Stimulated activated CD4-positive, alpha-beta T cell treated with anti-CD3 and anti-CD28 coated beads, Interleukin-1b, Interleukin-23, amount 100 ng/mL, for 1 hour (primary cell): ENCODE measurements at places on chromosomes 12 and 14.

- DNase-seq, result no peak
These were observed 51.7 kb upstream of the RTL1 start for GRCh38 chr14:100955201-100955600.

GRCh38 chr12:2013086-2013485 is 8.8 kb upstream of the DCP1B start:
- DNase-seq, result no peak

- no peak for DNase-seq
These were observed 890.8 kb upstream of the USP15 start for GRCh38 chr12:61369241-61369910.

DNA sequence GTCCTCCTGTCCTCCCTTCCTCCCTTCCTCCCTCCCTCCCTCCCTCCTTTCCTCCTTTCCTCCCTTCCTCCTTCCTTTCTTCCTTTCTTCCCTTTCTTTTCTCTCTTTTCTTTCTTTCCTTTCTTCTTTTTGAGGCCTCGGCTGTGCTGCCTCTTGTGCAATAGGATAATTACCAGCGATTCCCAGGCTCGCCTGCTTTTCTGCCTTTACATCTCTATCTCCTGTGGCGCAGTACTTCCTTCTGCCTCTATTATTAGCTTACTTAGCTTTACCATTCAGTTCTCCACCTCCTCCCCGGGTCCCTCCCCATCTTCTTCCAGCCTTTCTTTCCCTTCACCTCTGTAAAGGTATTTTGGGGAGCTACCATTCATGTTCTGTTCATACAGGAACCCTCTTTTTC is 19.9 kb downstream of the ETV6 start:
- no peak for DNase-seq

DNA sequence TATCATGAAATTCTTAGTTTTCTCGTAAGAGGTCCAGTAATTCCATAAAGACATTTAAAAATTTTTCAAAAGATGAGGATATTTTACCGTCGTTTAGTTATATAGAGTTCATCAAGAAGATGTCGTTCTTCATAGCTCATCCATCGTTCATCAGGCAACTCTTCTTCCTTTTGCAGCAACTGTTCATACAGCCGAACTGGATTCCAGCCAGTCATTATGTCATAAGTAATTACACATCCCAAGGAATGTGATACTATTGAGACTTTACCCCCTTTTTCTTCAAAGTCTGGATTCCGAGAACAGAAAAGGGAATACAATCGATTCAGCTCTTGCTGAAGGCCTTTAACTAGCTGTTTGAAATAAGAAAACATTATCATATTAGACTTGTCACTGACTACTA is 90.3 kb downstream of the DDHD1 start:
- DNase-seq, result no peak

DNA sequence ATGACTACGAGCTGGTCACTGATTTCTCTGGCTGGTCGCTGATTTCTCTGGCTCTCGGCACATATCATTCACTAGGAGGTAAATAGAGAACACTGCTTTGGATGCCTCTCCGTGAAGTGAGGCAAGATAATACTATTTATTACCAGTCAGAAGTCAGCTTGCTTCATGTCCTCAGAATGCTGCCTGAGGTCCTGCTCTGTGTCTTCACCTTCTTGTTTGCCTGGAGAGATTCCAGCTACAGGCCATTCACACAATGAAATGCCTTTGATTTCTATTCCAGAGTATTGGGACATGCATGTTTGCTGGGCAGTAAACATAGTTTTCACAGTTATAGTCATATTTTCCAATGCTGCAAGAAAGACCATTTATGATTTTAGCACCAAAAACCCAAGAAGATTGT is 106.7 kb downstream of the AEBP2 start:
- no peak for DNase-seq

GRCh38 chr12:131112021-131112420 is 158.3 kb downstream of the ADGRD1 start:
- no peak for DNase-seq

GRCh38 chr12:54300732-54301427 is at the start of gene NFE2:
TSS of gene NFE2 (minus strand) at chr12:54301015. CDS start at chr12:54295248, 5,767 bp downstream.
- no peak for DNase-seq

- no peak for DNase-seq
These were observed 880 bp downstream of the PNMA1 start for GRCh38 chr14:73713206-73713802.

DNA sequence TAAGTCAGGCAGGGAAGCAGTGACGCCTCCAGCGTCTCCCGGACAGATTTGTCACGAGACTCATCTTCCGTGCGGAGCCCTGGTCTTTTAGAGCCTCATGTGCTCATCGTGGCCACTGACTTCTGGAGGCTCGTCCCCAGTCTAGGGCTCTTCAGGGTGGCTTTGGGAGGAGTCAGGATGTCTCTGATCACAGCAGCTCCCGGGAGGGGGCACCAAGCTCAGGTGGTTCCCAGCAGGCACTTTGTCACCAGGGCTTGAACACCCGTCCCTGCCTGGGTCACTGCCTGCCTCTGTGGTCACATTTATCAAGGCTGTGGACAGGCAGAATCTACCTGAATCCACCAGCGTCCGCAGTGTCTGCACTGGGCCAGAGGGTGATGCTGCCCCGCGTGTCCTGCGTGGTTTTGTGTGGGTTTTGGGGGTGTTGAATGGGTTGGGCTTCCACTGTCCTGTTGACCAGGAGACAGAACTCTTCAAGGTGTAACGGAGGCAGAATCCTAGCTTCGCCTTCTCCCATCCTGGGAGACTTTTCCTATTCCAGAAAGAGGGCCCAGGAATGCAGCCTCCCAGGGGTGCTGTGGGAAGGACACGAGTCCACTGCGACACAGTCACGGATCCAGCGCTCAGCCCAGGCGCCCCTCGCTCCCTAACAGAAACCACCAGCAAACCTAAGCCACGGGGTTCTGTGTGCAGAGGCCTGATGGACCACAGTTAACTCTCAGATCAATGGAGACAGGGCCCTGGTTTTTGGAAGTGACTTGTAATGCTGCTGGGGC is 132.3 kb downstream of the ADGRD1 start:
- no peak for DNase-seq

- no peak for DNase-seq
These were observed 223.2 kb downstream of the ADGRD1 start for GRCh38 chr12:131176926-131177325.

GRCh38 chr14:52443506-52443905 is 108.8 kb downstream of the TXNDC16 start:
- DNase-seq, result no peak

- DNase-seq, result no peak
These were observed 67.2 kb upstream of the HMGA2 start for GRCh38 chr12:65756956-65757511.

- DNase-seq, result no peak
These were observed 1.7 kb upstream of the SELPLG start for GRCh38 chr12:108635201-108635996.

GRCh38 chr14:95236221-95236620 is 78.9 kb upstream of the DICER1 start:
- DNase-seq, result no peak
